GM19239 (cell line): ENCODE measurements at places on chromosomes 16 and 17.
A peak's percentile ranks its signal among the peaks of the same experiment; 100 is the strongest.

DNA sequence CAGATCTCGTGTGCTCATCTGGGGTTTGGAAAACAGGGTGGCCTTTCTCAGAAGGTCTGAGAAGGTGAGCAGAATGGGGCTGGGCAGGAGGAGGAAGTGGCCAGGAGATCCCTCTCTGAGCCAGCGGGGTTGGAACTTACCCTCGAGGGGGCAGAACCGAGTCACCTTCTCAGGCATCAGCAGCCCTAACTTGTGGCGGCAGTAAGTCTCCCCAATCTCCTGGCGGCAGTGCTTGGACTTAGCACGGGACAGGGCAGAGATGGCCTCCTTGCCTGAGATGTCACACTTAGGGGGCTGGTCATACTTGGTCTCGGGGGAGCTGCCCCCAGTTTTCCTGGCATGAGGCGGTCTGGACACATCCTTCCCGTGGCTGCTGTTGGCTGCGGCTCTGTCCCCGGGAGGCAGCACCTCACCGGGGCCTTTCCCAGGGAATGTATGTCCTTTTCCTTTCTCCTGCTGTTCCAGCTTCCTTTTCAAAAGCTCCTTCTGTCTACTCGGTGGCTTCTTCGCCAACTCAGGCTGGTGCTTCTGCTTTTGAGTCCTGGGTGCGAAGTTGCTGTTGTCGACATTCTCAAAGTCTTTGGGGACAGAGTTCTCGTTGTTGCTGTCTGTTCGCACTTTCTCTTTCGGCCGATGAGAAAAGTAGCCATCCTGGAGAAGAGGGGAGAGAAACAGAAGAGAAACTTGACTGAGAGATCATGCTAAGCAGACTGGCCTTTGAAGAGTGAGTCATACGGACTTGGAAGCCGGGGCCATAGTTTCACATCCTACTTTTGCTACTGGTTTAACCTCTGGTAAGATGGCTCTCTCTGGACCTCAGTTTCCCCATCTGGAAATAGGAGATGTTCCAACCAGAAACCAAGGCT, 211.7 kb downstream of the XYLT1 start:
- peak; percentile 65 for DNase-seq

GRCh38 chr17:76207275-76208059, 32.8 kb downstream of the RNF157 start:
- DNase-seq, result no peak

- no peak for DNase-seq
Measured at GRCh38 chr16:14129502-14129901, 58.4 kb downstream of the MRTFB start.

DNA sequence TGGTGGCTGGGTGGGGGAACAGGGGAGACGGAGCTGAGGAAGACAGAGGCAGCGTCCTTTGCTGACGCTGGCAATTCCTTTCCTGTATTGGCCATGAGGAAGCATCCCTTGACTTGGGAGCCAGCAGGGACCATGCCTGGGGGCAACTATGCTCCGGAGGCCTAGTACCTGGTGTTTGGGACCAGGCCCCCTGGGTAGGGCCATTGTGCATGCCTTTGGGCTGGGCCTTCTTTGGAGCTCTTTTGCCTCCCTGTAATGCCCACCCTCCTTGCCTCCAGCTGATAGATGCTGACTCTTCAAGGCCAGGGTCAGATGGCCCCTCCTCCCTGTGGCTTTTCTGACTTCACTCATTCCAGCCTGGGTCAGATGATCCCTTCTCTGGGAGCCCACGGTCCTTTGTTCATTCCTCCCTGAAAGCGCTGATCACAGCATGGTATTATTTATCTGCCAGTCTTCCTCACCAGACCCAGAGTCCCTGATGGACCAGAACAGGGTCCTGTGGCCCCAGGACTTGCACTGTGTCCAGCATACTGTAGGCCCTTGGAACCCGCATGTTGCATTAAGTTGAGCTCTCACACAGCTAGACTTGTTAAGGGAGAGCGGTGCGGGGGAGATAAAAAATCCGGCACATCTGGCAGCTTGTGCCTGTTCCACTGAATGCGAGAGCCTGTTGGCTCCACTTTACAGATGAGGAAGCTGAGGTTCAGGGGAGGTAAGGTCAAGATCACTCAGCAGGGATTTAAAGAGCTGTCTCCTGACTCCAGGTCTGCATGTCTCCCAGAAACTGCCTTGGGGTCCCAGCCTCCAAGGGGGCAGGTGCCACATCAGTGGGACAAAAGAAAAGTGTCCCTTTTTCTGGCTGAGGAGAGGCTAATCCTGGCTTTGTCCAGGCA, 2.9 kb downstream of the STARD3 start:
- no peak for DNase-seq

GRCh38 chr16:63373744-63374143, 1337.5 kb upstream of the CDH8 start:
- no peak for DNase-seq

GRCh38 chr17:7703584-7704479, 1.2 kb upstream of the EFNB3 start:
- DNase-seq, result no peak

- no peak for DNase-seq
Measured at GRCh38 chr16:2148714-2149629, 547 bp downstream of the RAB26 start.
